Stimulated activated CD8-positive, alpha-beta memory T cell treated with anti-CD3 and anti-CD28 coated beads, Interleukin-15, amount 100 ng/mL, for 48 hours (primary cell): ENCODE measurements at places on chromosomes 1 and 21.
A peak's percentile ranks its signal among the peaks of the same experiment; 100 is the strongest.

GRCh38 chr1:241607497-241607896, 32.7 kb downstream of the CHML start:
- no peak for DNase-seq

DNA sequence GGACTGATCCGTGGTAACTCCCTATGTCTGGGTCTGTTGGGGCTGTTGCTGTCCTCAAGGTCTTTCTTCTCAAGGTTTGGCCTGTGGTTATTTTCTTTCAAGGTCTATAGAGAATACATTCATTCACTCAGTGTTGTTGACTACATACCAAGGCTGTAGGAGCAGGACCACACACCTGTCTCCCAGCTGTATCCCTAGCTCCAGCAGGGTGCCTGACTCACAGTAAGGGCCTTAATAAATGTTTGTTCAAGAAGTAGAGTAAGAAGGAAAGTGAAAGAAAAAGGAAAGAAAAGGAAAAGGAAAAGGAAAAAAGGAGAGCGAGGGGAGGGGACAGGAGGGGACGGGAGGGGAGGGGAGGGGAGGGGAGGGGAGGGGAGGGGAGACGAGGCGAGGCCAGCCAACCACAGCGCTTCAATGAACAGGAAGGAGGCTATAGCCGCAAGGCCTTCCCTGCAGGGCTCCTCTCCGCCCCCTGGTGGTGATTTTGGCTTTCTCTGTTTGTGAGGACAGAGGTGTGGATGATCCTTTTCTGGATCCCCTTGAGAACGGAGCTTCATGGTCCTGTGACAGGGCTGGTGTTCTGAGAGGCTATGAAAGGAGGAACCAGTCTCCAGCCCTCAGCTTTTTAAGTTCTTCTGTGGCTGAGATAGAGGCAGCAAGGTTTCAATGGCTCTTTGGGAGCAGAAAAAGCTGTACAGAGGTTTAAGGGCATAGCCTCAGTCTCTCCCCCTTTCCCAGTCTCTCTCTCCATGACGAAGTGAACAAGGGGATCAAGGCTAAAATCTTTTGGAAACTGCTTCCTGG, 30.6 kb upstream of the LCE5A start:
- peak; percentile 47 for DNase-seq

DNA sequence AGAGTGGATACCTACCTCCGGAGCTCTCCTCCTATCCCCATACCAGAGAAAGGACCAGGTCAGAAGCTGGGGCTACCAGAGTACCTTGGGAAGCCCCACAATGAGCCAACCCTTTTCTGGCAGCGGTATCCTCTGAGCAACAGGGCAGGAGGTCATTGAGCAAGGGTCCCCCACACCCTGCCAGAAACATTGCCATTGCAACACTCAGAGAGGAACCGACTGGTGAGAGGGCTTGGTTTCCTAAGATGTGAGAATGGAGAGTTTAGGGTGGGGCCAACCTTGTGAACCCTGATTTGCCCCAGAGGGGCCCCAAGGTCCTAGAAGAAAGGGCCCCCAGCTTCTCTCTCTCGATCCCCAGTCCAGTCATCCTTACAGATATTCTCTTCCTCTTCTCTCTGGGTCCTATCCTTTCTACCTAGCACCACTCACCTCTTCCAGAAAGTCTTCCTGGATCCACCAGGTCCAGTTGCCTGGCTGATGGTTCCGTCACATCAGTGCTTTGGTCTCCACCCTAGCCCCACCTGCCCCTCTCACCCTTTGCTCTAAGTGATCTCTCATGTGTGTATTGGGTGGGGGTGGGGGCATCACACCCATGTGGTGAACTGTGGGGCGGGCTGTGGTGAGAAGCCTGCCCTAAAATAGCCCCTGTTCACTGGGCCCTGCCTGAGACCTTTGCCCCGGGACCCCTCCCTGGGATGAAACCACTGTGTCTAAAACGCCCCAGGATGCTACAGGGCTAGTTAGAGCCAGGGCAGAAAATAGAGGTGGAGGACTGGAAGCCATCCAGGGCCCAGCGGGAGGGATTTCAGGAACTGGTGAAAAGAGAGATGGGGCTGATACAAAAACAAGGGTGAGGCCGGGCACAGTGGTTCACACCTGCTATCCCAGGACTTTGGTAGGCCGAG, 8.7 kb downstream of the FGR start:
- DNase-seq: no peak

DNA sequence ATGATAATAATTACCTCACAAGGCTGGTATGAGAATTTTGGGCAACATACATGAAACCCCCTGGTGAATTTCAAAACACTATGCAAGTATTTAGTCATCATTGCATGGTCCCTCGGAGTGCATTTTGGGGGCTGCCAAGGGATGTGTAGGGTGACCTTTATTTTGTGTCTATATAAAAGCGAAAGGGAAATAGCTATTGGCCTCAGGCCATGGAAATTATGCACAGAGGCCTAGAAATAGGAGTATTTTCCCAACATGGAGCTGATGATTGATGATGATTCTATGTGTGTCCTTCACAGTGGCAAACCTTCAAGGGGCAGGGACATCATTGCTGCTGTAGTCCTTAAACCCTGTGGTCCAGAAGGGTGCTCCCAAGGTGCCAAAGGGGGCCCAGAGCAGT, 265.5 kb downstream of the ST6GALNAC3 start:
- DNase-seq: no peak

- no peak for DNase-seq
Measured at GRCh38 chr1:91781901-91782622, 103.9 kb downstream of the TGFBR3 start.

DNA sequence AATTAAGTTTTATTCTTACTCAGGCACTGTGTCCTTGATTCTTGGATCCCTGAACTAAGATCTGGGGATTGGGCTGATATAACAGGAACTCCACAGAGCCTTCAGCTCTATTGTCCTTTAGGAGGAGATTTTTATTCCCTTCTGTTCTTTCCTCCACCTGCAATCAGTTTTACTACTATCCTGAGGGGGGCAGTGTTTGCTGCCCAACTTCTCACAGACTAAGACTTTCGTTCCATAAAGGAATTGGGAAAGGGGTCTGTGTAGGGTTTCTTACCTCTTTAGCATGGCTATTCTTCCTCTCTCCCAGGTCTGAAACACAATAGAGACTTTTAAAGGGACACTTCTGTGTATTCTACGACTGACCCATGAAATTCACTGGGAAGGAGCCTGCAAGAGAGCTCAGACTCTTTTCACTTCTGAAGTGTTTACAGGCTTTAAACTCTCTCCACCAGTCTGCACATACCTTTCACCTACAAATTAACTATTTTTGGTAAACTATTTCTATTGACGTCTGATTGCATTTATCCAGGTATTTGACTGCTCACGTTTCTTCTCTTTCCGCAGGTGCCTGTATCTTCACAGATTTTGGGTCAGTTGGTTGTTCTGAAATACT, 103.3 kb upstream of the DEPDC1 start:
- no peak for DNase-seq

DNA sequence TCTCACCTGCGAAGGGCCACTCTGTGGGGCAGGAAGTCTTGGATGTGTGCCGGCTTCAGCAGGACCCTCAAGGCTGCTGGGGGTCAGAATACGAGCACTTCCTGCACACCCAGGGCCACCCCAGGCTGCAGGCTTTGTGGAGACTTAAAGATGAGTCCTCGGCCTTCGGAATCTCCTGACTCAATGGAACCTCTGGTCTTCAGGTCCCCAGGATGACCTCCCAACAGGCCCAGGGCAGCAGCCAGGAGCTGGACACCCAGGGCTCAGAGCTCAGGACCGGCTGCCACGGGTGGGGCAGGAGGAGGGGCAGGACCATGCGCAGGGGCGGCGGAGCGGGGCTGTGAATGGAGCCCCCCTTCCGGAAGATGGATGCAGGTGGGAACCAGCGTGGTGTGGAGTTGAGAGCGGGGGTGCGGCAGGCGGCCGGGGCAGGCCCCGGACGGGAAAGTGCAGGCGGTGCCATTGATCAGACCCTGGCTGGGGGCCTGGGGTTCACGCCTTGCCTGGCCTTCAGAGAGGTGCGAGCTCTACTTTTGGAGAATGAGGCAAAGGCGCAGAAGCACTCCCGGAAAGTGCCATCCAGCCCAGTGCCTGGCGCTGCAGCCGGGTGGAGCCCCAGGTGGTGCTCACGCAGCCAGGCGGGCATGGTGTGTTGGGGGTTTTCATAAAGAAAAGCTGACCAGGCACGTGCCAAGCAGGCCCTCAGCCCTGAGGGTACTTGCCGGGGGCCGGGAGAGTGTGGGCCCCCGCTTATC, 10.4 kb downstream of the COL18A1 start:
- DNase-seq: no peak

DNA sequence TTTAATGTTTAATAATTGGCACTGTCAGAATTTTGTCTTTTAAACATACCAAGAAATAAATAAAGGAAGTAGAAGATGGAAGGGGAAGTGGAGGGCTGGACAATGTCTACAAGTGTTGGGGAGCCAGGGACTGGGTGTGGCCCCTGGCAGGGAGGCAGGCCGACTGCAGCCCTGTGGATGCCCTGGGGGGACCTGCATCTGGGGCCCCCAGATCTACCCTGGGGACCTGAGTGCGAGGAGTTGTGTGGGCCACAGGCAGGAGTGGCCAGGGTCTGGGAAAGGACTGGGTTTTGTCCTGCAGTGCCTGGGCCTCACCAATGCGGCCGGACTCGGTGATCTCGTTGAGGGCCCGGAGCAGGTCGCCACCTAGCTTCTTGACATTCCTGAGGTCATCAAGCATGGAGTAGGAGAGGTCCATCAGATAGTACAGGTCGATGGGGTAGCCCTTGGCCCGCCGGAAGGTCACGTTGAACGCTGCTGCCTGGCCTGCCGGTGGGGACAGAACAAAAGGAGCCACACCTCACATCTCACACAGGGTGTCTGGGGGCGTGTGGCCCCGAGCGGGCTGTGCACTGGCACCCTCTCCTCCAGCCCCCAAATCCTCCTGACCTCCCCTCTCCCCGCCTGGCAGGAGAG, 17.5 kb downstream of the ITGB2 start:
- DNase-seq: no peak

DNA sequence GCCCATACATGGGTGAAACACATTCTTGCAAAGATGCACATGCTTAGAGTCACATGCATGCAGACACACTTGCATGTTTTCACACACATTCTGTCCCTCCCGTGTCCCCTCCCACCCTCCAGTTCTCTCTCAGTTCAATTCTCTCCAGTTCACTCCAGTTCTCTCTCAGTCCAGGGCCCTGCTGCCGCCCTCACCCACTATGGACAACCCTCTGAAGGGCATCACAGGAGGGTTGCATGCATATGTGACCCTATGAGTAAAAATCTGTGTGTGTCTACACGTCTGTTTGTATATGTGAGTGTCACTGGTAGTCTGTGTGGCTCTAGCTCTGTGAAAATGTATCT, 21.8 kb upstream of the ADGRB2 start:
- no peak for DNase-seq

GRCh38 chr1:109246141-109246551, 3.2 kb upstream of the CELSR2 start:
- DNase-seq: no peak

DNA sequence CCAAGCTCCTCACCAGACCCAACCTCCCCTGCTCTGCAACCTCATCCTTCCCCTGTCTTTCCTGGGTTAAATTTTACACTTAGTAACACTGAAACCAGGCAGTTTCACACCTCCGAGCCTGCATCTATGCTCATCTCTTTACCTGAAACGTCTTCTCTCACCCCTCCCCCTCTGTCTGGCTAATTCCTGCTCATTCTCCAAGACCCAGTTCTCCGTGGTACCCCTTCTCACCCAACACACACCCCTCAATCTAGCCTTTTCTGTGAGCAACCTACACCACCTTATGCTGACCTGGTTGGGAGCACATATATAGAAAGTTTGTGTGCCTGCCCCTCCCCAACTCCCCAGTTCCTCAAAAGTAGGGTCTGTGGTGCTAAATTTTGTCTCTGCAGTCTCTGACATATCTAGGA, 3.7 kb upstream of the KIAA1614 start:
- no peak for DNase-seq

DNA sequence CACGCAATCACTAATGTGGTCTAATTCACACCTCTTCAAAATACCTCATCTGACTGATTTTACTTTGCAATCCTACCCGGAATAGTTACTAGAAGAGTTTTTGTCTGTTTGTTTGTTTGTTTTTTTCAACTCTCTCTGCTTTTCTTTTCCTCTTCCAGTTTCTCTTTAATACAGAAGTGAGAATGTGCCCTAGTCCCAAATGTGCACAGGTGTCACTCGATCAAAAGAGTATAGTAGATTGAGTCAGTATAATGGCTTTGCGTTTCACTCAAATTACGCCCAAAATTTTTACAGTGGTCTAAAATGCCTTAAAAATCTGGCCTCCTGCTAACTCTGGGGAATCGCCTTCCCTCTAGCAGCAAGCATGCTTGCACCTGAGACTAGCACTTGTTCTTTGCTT, 1536.8 kb downstream of the KCNT2 start:
- no peak for DNase-seq

DNA sequence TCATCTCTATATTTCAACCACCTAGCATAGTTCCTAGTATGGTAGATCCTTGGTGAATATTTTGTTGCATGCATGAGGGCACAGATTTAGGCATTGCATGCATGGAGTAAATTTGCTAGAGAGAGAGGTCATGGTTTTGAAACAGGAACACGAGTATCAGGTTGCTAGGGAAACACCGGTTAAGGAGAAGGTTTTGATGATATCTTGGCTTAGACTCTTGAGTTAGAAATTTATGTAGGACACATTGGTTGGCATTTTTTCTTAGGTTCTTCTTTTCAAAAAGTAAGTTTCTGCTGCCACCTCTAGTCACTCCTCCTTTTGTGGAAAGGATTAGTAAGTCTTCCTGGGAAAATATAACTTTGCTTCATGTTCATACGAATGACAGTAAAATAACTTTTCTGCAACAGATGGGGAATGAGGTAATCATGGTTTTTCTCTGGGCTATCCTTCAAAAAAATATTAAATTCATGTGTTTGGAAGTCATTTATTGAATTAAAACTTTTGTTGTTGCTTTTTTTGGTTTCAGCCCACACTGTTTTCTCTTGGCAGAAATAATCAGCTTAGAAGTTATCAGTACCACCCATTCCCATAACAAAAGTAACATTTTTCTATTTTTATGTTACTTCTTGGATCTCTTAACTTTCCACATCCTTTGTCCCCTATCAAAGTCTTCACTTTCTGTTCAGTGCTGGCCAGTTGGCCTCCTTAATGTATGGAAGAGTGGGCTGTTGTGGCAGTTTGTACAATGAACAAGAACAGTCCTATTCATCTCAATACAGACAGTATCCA, 97.3 kb downstream of the PLA2G4A start:
- no peak for DNase-seq

DNA sequence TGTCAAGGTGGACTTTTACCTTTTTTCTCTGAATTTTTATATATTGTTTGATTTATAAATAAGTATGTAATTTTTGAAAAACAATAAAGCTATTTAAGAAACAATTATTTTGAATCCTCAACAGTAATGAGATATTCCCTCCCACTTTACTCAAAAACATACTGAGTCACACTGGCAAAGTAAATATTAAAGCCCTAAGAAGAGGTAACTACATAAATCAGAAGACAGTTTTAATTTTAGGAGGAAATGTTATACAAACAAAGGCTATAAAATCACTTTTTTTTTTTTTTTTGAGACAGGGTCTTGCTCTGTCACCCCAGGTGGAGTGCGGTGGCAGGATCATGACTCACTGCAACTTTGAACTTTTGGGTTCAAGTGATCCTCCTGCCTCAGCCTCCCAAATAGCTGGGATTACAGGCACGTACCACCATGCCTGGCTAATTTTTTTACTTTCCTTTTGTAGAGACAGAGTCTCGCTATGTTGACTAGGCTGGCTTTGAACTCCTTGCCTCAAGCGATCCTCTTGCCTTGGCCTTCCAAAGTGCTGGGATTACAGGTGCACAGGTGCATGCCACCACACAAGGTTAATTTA, 36.2 kb downstream of the ZSWIM5 start:
- DNase-seq: no peak
